Stimulated activated CD4-positive, alpha-beta T cell treated with anti-CD3 and anti-CD28 coated beads, Interleukin-2, amount 100 ng/mL, for 24 hours (primary cell): ENCODE measurements at places on chromosomes 11 and 22.

DNA sequence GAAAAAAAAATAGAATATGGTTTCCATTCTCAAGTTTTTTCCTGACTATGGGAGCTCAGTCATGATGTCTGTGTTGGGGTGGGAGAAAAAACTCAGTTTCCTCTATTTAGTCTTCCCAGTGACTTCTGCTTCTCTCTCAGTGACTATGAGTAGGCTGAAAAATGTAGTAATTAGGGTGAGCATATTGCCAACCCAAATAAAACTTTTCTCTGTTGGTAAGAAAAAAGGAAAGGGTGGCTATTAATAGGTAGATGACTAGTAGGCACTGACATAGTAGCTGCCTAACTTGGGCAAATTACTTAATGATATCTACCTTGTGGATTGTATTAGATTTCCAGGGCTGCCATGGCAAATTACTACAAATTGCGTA lies 34.2 kb upstream of the BIRC3 start:
- no peak for DNase-seq

DNA sequence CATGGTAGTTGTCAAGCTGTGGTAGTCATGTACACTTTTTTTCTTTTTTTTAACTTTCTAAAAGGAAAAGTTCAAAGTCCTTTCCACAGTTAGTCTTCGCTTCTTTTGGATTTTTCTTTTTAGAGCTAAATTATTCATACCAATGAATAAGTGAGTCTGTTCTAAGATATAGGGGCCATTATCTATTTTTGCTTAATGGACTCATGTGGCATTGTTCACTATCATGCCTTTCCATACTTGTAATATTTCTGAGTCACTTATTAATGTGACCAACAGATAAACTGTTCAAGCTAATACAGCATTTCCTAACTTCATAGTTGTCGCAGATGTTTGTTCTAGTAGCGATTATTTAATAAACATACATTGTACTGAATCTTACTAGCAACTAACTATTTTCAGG lies 8.0 kb upstream of the B3GNT6 start:
- DNase-seq: no peak

DNA sequence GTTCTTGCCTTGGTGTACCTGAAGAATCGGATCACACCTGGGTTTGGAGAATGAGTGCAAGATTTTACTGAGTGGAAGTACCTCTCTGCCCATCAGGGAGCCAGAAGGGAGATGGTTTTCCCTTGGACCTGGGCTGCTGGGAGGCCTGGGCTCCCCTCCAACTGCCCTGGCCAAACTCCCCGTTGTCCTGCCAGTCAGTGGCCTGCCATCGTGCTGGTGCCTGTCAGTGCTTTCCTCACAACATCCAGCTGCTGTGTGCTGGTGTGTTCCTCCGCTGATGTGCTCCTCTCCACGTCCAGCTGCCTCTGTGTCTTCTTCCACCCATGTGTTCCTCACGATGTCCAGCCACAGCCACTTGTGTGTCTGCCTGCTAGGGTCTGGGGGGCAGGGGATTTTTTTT lies 87.9 kb upstream of the CLPB start:
- DNase-seq: no peak

DNA sequence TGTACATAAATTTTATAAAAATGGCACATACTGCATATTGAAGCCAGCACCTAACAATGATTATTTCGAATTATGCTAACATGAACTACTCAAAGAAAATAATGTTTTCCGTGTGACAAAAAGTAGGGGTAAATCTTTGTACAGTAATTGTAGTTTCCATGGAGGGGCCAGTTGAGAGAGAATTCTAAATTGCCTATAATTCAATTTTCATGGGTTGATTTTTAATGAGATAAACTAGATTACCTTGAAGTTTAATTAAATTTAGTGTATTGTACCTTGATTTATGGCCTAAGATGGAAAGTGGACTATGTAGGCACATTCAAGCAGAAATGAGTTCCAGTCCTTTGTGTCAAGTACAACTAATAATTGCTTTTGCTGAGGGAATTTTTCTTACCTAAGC lies 5.0 kb downstream of the APLP2 start:
- DNase-seq: no peak

GRCh38 chr11:104033134-104033533 lies 3.3 kb upstream of the DDI1 start:
- DNase-seq: no peak
